ENCODE measurements at places on chromosomes 1 and 21.
A peak's percentile ranks its signal among the peaks of the same experiment; 100 is the strongest.

GRCh38 chr1:7811476-7811875, 27.4 kb downstream of the PER3 start:
- H3K27me3 ChIP-seq = no peaks in the 10 kb centered on the region
- H3K4me1 ChIP-seq = no peaks in the 10 kb centered on the region
- H3K27ac ChIP-seq = no peak overlapping the region

GRCh38 chr21:45542667-45543370, 579 bp upstream of the SLC19A1 start:
- no peak overlapping the region for H3K27ac ChIP-seq
- DNase-seq = peak; percentile 54
- H3K27me3 ChIP-seq = no peaks in the 10 kb centered on the region
- no peaks in the 10 kb centered on the region for H3K36me3 ChIP-seq
- H3K4me3 ChIP-seq = peak overlapping the region; percentile 44
- H3K4me1 ChIP-seq = no peaks in the 10 kb centered on the region

DNA sequence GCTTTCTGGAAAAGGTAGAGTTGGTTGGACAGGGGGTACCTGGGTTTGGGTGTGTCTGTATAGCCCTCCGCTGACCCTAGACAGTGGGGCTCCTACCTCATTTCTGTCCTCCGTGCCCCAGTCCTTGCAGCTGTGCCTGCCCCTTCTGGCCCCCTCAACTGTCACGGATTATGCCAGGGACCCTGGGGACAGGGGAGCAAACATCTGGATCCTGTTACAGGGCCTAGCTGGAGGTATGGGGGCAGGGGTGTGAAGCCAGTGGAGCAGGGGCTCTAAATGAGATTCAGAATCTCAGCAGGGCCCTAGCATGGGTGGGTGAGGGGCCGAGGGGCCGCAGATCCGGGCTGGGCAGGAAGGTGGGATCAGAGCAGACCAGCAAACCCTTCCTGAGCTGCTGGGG, 81.0 kb downstream of the TAS1R2 start:
- no peaks in the 10 kb centered on the region for H3K27me3 ChIP-seq
- H3K4me1 ChIP-seq = no peaks in the 10 kb centered on the region
- no peak overlapping the region for H3K27ac ChIP-seq
- no peak overlapping the region for H3K4me3 ChIP-seq
- H3K36me3 ChIP-seq = no peaks in the 10 kb centered on the region

GRCh38 chr1:200302921-200303290, 106.9 kb downstream of the ZNF281 start:
- H3K27ac ChIP-seq = no peak overlapping the region
- H3K27me3 ChIP-seq = no peaks in the 10 kb centered on the region
- peak overlapping the region; percentile 79 for H3K4me3 ChIP-seq
- H3K36me3 ChIP-seq = no peaks in the 10 kb centered on the region
- DNase-seq = no peak
- H3K4me1 ChIP-seq = no peaks in the 10 kb centered on the region

DNA sequence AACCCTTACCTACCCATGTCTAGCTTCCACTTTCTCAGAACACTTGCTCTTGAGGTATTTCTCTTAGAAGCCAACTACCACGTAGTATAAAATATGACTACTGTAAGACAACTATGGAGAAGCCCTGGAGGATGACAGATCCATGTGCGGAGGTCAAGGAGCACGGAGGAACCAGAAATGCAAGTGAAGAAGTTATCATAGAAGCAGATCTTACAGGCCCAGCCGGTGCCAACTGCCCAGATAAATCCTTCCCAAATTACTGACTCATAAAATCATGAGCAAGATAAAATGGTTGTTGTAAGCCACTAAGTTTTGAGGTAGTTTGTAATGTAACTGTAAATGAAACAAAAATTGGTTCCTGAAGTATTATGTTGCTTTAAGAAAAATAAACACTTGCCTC, 12.6 kb downstream of the GTF2B start:
- H3K4me1 ChIP-seq = no peaks in the 10 kb centered on the region
- no peaks in the 10 kb centered on the region for H3K27me3 ChIP-seq
- no peak overlapping the region for H3K4me3 ChIP-seq

DNA sequence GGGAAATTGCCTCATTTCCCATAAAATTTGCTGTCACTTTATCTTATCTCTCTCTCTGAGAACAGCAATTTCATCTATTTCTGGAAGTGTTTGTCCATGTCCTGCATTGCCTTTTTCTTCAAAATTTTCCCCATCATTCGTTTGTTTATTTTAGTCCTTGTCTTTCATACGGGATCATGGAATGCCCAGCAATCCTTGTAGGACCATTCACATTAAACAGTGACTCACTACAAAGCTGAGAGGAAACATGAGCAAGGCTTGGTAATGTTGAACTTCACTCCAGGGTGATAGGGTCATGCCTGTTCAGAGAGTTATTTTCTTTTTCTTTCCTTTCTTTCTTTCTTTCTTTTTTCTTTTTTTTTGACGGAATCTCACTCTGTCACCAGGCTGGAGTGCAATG, 32.2 kb upstream of the HNRNPU start:
- DNase-seq = no peak
- H3K4me3 ChIP-seq = no peak overlapping the region
- no peaks in the 10 kb centered on the region for H3K4me1 ChIP-seq

DNA sequence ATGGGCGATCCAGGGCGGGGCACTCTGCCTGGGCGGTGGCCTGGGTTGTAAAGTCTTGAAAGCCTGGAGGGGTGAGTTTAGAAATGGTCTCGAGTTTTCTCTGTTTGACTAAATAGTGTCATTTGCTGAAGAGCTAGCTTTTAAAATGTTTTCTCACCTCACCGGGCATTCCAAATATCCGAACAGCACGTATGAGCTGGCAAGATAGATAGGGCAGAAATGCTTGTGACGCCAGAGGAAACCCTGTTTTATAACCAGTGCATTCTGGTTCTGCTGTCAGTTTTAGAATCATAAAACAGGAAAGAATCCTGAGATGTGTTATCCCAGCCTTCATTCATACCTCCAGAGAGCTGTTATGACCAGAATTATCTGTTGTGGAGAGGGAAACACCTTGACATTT, 725 bp downstream of the RTCA start:
- H3K4me3 ChIP-seq = peak overlapping the region; percentile 92
- no peak for DNase-seq
- no peaks in the 10 kb centered on the region for H3K27me3 ChIP-seq
- no peaks in the 10 kb centered on the region for H3K4me1 ChIP-seq

DNA sequence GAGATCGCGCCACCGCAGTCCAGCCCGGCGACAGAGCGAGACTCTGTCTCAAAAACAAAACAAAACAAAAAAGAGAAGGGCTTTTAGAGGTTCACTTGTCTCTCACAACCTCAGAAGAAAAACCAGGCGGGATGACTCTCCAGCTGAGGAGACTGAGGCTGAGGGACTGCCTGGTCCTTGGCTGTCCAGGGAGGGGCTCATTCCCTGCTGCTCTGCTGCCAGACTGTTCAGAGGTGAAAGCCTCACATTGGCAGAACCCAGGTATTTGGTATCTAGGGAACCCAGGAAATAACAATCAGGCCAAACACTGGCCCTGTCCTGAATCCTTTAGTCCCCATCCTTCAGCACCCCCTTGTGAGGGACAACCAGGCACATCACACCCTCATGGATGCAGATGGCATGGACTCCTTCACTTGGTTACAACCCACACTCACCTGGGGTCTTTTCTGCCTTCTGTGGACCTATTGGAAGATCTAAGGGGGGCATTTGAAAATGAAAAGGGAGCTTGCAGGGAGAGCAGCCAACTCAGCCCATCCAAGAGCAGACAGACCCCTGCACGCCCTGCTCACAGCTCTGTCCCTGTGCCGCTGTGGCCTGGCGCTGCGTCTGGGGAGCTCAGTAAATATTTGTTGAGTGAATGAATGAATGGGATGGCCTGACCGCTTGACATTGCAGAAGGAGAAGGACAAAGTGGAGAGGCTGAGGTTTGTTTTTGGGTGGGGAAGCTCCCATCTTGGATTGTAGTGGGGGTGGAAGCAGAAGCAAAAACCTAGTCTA, 33.4 kb downstream of the CD247 start:
- no peaks in the 10 kb centered on the region for H3K36me3 ChIP-seq
- H3K4me1 ChIP-seq = no peaks in the 10 kb centered on the region
- no peak overlapping the region for H3K27ac ChIP-seq
- no peaks in the 10 kb centered on the region for H3K27me3 ChIP-seq
- H3K4me3 ChIP-seq = no peak overlapping the region
- DNase-seq = no peak
